ENCODE measurements at places on chromosomes 5 and 9.
A peak's percentile ranks its signal among the peaks of the same experiment; 100 is the strongest.

GRCh38 chr5:150138551-150139265 lies 16.9 kb downstream of the PDGFRB start:
- no peak for DNase-seq

DNA sequence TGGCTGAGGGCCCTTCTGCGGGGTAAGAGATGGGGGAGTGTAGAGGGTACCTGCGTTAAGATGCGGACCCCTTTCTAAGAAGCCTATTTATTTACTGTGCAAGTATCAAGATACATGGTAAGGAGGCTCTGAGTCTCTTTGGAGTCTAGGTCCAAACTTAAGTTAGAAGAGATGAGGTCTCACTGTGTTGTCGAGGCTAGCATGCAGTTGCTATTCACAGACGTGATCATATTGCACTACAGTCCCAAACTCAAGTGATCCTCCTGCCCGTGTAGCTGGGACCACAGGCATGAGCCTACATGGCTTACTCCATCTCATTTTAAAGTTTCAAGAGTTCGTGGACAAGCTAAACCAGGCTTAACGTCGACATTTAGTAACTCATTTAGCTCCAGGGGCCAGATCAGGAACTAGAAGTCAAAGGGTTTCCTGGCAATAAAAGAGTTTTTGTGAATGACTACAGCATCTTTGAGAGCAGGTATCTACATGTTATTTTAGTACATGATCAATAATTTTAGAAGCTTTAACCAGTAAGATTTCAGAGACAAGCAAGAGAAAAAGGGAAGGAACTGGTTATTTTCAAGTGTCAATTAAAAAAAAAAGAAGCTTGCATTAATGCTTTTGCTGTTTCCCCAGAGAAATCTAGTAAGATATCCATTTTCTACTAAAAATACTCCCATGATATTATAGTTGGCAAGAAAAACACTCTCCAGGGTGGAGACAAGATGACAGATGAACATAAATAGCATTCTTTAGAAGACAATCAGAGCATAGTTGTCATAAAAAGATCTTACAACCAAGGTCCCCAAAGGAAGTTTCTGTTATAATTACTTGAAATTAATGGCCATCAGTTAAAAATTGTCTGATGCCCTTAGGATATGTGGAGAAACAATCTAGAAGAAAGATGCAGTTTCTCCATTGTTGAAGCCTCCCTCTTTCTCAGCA lies 141.3 kb downstream of the SCAMP1 start:
- no peak for DNase-seq

GRCh38 chr9:116262448-116262847 lies 108.9 kb downstream of the PAPPA start:
- no peak for DNase-seq

DNA sequence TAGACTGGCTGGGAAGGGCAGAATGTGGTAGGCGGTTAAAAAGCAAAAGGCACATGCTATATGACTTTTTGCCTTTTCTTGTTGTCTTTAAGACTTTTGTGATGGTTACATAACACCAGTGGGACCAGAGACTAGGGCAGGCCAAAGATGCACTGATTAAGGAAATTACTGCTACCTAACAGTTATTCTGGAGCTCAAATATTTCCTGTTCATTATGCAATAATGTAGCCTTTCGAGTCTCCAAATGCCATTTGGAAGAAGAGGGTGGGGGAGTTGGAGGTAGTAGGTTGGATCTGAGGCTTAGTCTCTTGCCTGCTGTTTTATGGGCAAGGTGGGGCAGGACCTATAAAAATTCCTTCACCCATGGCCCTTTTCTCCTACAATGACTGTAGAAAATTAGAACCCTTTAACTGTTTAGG lies 51.7 kb downstream of the SH3GL2 start:
- DNase-seq: no peak

GRCh38 chr5:112529525-112529924 lies 110.4 kb upstream of the EPB41L4A start:
- no peak for DNase-seq

DNA sequence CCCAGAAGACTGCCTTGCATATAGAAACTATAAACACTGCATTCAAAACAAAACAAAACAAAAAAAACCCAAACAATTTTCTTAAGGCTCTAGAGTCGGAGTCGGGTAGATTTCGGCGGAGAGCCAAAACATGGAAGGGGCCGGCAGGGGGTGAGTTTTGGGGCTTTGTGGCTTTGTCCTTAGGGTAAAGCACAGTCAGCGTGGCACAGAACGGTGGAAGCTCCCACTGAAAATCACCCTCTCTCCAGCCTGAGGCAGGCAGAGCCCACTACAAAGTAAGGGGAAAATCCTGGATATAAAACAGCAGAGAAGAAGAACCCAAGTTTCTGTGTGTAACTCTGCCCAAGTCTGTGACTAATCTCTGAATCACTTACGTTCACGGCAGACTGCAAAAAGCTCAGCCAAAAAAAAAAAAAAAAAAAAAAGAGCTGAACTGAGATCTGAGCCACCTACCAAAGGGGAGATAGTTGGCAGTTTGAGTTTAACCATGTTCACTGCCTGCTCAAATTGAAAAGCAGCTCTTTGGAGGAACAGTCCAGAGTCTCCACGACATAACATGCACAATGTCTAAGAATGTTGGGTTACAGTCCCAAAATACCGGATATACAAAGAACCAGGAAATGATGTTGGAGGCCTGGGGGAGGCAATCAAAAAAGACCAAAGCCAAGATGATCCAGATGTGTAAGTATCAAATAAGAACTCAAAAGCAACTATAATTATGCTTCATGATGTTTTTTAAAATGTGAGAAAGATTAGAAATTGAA lies 26.6 kb upstream of the OR2K2 start:
- no peak for DNase-seq

GRCh38 chr5:77209495-77210090 lies 887 bp upstream of the PDE8B start:
- no peak for DNase-seq

DNA sequence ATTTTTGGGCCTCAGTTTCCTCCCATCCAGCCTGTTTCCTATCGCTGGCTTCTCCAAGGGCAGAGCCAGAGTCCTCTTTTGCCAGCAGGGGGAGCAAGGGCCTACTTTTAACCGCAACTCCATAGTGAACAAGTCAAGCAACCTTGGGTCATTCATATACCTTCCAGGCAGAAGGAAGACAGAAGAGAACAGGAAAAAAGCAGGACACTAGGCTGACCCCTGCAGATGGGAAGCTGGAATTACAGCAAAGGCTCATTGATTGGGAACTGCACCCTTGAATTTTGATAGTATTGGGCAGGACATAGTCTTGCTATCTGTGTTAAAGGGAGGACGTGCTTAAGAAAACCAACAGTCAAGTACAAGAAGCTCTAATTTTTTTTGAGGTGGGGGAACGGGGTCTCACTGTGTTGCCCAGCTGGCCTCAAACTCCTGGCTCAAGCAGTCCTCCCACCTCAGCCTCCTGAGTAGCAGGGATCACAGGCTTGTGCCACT lies 30.1 kb downstream of the QRFP start:
- DNase-seq: peak; percentile 21
